ENCODE measurements at places on chromosomes 7 and 10. TPM values are rescaled to one million over a fixed set of nuclear protein-coding genes. Genes with fewer than 3 reads are reported as not detected.

DNA sequence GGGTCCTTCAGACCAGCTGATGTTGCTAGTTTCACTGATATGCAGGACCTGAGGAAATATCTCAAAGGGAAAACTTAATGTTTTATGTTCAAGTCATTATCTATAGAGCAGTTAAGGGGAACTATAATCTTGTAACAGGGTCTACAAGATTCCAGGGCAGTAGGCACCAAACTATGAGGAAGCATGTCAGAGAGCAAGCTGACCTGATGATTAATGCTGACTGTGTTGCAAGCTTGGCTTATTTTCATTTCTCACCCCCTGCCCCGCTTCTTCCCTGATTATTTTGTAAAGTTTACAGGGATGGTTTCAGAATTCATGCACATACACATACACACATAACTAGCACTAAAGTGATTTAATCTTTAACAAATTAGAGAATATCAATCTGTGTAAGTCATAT lies 84.3 kb upstream of the CACNA2D1 start:
- no peak overlapping the region for H3K27ac ChIP-seq
- DNase-seq = no peak
- H3K4me1 ChIP-seq = peaks cover 23% of the 10 kb centered on the region
- no peaks in the 10 kb centered on the region for H3K27me3 ChIP-seq
- no peak overlapping the region for H3K4me3 ChIP-seq
- no peaks in the 10 kb centered on the region for H3K36me3 ChIP-seq

GRCh38 chr10:12228851-12229250 lies 32.9 kb downstream of the CDC123 start:
- no peak overlapping the region for H3K4me3 ChIP-seq
- no peaks in the 10 kb centered on the region for H3K27me3 ChIP-seq
- H3K36me3 ChIP-seq = peaks cover 32% of the 10 kb centered on the region
- H3K27ac ChIP-seq = no peak overlapping the region
- H3K4me1 ChIP-seq = no peaks in the 10 kb centered on the region

DNA sequence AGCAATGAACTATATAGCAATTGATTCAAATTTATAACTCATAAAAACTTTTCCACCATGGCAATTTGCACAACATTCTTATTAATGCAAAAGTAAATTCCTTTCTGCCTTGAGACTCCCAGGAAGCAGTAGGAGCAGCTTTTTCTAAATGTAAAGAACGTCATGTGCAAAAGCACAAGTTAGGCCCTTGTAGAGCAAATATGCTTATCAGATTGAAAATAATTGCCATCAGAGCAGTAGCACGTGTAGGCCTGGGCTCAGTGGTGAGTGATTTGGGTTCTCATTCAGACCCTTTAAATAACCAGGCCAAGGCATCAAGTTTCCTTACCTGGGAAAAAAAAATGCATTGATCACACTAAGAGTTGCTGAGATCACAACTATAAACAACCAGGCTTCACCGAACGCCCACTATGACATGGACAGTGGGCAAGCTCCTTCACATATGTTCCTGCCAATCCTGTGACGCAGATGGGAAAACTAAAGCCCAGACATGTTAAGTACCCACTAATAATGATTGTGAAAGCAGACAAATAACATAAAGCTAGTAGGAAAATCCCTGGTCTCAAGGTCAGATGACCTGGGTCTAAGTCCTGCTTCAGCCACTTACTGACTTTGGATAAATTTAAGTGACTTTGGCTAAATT lies 22.1 kb upstream of the SAR1A start:
- H3K27me3 ChIP-seq = no peaks in the 10 kb centered on the region
- H3K4me1 ChIP-seq = no peaks in the 10 kb centered on the region
- no peak for DNase-seq
- no peak overlapping the region for H3K4me3 ChIP-seq
- H3K27ac ChIP-seq = no peak overlapping the region

CCDC3 gene
- total RNA-seq = 0.87 TPM
